Stimulated activated CD8-positive, alpha-beta memory T cell treated with anti-CD3 and anti-CD28 coated beads, Interleukin-12 subunit alpha, Interleukin-12 subunit beta, amount 100 ng/mL, for 4 hours (primary cell): ENCODE measurements at places on chromosomes 1 and 21.

GRCh38 chr1:209875515-209875914 is 47.7 kb downstream of the UTP25 start:
- no peak for DNase-seq

DNA sequence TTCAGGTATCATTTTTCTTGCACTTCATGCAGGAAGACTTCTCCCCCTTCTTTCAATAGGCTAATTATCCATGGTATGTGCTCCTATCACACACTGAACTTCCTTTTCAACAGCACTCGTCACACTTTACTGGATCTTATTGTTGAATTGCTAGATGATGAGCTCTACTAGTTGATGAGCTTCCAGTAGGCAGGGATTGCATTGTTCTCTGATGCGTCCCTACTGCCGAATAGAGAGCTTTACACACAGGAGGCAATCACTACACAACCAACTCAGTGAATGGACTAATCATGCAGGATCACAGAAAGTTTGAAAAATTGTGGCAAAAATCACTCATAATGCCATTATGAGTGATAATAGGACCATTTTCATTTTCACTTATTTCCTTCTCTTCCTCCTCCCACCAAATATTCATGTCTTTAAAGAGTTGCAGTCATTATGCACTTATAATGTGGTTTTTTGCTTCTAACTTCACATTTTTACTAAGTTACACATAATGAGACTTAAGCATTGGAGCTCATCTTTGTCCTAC is 128.1 kb upstream of the ZNF648 start:
- DNase-seq: no peak

DNA sequence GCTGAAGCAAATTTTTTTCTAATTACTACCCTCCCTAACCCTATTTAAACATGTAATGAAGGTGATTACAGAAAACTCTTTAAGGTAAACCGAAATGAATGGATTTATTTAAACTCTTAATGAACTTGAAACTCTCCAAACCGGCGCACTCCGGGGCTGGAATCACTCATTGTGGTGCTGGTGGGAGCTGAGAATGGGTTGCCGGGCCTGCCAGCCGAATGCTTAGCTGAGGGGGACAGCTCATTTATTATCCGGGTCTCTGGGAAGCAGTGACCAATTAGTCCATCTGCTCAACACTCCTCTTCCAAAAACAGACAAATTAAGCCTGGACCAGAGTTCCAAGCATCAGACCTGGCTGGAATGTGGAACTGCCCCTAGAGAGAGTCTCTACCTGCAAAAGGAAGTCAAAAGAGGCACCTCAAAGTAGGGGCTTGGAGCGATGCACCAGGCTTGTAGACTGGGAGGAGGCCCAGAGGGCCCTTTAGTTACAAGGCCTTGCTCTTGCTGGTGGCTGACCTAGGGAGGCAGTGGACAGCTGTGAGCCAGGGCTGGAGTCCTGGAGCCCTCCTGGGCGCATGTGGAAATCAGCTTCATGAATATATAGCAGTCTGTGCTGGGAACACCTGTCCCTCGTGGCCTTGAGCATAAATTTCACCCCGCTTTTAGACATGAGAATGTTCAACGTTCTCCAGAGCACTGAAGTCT is 320.7 kb downstream of the AJAP1 start:
- DNase-seq: no peak

GRCh38 chr1:85274969-85275453 is 1.4 kb downstream of the BCL10 start:
- DNase-seq: no peak

DNA sequence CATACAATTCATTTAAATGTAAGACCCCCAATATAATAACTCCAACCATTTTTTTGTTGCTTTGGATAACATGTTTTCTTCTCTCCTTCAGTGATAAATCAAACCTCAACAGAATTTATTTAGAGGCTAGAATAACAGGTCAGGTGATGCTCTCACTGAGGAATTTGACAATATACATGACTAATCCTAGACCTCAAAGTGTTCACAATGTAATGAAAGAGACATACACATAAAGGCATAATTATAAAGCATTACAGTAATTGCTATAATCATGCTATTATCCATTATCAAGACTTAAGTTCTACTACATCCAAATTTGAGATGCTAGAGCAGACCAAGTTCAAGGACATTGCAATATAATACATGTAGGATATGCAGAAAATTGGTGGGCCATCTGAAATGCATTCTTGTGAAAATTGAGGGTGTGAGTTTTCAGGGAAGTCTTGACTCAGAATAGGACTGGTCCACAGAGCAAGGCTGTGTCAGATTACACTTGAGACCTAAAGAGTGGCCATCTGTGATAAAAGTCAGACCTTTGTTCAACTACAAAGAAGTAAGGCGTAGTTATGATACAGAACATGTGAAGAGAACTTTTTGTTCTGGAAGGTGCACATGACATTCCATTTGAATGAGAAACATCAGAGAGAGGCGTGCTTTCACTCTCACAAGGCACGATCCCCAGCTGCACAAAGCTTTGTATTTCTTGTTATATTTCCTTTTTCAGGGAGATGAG is 45.5 kb downstream of the UTP25 start:
- DNase-seq: no peak

- DNase-seq: no peak
Measured at GRCh38 chr21:27448960-27449359, 482.1 kb upstream of the ADAMTS5 start.

GRCh38 chr1:226135059-226135651 is 51.4 kb downstream of the ACBD3 start:
- no peak for DNase-seq

- no peak for DNase-seq
Measured at GRCh38 chr1:90318431-90318830, 323.5 kb downstream of the ZNF326 start.
